Stomach (tissue), 19 donors: ENCODE measurements at places on chromosomes 5 and 9. TPM values are rescaled to one million over a fixed set of nuclear protein-coding genes. Genes with fewer than 3 reads are reported as not detected.

DNA sequence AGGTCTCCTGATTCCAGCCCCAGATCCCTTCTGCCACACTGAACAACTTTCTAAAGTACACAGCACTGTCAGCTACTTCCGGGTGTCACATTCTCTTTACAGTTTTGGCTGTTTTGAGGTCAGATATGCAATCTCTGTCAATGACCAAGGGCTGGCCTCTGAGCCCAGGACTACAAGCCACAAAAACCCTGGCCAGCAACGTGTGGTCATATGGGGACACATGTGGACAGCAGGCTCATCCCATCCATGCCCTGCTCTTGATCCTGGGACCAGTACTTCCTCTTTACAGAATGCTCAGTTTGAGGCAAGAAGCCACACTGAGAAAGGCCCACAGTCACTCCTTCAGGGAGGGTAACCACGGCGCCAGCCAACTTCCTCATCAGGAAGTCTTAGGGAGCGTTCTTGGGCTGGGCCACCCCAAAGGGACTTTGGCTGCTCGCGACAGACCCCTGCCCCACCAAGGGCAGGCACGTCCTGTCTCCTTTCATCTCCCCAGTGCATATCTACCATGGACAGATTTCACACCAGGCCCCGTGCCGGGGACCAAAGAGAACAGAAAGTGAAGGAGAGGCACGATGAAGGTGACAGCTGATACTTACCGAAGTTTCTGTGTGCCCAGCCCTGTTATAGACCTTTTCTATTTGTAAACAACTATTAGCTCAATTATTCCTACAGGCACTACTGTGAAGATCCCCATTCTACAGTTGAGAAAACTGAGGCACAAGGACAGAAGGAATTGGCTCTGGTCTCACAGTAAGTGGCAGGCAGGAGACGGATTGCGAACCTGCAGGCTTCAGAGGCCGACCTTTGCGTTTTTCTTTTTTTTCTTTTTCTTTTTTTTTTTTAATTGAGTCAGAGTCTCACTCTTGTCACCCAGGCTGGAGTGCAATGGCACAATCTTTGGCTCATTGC is 37.3 kb downstream of the STK10 start:
- peak; percentile 49 for DNase-seq

- peak; percentile 36 for DNase-seq
Observed at GRCh38 chr9:93082841-93083411, 13.1 kb upstream of the CARD19 start.

DNA sequence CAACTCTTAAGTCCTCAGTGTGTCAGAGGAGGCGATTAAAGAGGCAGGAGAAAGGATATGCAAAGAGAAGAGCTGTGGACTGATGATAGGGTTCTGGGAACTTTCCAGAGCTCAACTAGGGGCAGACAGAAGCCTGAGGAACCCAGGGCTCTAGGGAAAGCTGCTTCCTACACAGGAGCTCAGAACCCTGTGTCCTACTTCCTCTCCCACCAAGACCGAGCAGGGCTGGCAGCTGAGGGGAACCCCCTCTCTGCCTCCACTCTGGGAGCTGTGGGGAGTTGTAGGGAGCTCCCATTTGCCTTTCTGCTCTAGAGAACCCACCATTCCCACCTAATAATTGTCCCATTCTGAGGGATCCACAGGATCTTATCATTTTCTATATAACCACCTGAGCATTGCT is 674.3 kb downstream of the ACTL7B start:
- no peak for DNase-seq

SELENOP gene
- 395 TPM for total RNA-seq

ZNF484 gene
- 10.7 TPM for total RNA-seq
